T-helper 2 cell treated with Interferon-gamma antibody and Interleukin-4, amounts not matched to agents 5 μg/mL and 100 μg/mL, for 36 hours (primary cell): ENCODE measurements at places on chromosomes 6 and 20.

GRCh38 chr20:36372666-36373065 is 66.5 kb downstream of the DLGAP4 start:
- no peak for DNase-seq

GRCh38 chr6:154353626-154354025 is 3.0 kb downstream of the IPCEF1 start:
- no peak for DNase-seq

DNA sequence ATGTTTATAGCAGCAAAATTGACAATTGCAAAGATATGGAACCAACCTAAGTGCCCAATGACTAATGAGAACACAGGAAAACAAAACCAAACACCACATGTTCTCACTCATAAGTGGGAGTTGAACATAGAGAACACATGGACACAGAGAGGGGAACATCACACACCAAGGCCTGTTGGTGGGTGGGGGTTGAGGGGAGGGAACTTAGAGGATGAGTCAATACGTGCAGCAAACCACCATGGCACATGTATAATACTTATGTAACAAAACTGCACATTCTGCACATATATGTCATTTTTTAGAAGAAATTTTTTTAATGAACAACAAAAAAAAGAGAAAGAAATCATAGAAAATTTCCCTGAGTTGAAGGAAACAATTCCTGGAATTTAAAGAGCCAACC is 3.9 kb downstream of the EPM2A start:
- peak; percentile 11 for DNase-seq

GRCh38 chr6:3277251-3277650 is 18.5 kb downstream of the PSMG4 start:
- DNase-seq = no peak

GRCh38 chr6:124053315-124053714 is 249.7 kb downstream of the NKAIN2 start:
- no peak for DNase-seq
